ENCODE measurements at places on chromosomes 1 and 21.

- DNase-seq, result no peak
These were observed 58.5 kb downstream of the LPAR3 start for GRCh38 chr1:84834419-84835064.

- DNase-seq, result no peak
These were observed 134.4 kb downstream of the OMA1 start for GRCh38 chr1:58412071-58412580.

- peak; percentile 21 for DNase-seq
These were observed 783 bp upstream of the AGL start for GRCh38 chr1:99849413-99849743.

GRCh38 chr1:64513545-64513944 is 43.6 kb downstream of the CACHD1 start:
- no peak for DNase-seq

GRCh38 chr1:225354906-225355305 is 72.9 kb downstream of the LBR start:
- no peak for DNase-seq

DNA sequence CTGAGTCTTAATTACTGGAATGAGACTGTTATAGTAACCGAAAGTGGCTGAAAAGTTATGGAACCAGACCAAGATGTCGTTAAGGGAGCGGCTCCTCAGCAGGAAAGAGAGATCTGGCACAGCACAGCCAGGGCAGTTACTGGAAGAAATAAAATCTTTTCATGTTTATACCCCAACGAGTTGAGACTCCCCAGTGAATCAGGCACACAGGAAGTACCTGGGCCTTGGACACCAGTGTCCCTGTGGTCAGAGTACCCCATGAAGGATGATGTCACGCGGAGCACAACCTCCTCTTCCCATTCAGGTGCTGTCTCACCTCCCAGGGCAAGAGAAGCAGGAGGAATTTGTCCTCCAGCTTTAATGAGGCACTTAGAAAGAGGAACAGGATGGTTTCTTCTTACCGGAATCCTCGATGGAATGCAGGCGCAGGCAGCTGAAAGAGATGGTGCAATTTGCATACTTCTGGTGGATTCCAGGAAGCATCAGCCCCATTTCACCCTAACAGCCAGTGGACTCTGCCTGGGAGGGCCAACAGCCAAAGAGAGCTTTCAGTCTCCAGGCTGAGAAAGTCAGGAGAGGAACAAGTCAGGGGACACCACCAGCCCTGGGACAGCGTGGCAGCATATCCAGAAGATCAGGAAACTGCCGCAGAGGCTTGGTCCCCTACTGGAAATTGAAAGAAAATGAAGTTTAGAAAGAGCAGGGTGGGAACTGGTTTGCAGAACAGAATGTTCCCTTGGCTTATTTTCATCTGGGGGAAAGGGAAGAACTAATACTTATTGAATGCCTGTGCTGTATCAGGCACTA is 35.9 kb upstream of the CTTNBP2NL start:
- peak; percentile 34 for DNase-seq

DNA sequence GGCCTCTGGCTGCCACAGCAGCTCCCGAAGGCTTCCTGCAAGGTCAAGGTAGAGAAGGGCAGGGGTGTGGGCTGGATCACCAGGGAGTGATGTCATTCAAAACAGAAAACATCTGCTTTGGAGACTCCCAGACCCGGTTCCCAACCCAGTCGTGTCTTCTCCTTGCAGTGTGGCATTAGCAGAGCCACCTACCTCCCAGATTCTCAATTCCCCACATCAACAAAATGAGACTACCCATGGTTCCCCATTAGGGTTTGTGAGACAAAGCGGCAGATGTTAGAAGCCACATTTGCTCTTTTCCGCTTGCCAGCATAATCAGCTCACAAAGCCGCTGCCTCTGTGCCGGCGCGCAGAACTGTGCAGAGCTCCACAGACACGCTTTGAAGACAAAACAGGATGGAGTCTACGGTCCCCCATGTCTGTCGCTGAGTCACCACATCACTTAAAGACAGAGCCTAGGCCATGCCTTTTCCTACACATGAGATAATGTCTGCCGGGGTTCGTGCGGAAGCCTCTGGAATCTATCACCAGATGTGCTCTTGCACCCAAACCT is 12.5 kb downstream of the KIF17 start:
- DNase-seq, result peak; percentile 46

DNA sequence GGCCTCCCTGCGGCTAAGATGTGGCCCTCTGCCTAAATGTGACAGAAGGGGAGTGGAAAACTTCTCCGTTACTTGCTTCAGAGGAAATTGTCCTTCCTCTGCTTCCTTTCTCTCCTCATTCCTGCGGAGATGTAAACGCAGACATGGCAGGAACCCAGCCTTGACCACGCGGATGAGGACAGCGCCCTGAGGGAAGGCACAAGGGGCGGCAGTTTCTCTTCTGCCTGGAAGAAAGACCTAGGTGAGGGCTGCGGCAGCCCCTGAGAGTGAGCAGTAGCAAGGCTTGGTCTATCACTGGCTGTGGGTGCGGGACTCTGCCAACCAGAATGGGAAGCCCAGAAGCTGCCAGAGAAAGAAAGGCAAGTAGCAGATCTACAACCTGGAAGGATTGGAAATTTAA is 14.0 kb upstream of the CTPS1 start:
- DNase-seq, result no peak

- DNase-seq, result no peak
These were observed 1317.0 kb downstream of the MRPL39 start for GRCh38 chr21:24290151-24290833.

DNA sequence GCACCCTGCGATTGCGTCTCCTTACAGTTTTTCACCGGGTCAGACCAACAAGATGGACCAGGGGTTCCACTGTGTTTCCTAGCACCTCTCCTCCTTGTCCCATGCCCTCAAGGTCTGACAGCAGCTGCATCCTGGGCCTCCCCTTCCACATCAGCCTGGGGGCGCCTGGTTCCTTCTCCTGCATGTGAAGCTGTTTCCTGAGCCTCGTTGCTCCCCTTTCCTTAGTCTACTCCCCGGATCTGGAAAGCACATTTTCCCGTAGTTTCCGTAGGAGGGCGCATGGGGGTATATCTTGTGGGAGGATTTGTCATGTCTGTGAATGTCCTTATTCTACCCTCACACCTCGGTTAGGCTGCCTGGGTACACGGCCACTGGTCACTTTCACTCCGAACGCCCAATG is 6.1 kb downstream of the PRDM15 start:
- DNase-seq, result no peak

GRCh38 chr1:155125511-155125945 is 2.1 kb upstream of the EFNA1 start:
- no peak for DNase-seq

DNA sequence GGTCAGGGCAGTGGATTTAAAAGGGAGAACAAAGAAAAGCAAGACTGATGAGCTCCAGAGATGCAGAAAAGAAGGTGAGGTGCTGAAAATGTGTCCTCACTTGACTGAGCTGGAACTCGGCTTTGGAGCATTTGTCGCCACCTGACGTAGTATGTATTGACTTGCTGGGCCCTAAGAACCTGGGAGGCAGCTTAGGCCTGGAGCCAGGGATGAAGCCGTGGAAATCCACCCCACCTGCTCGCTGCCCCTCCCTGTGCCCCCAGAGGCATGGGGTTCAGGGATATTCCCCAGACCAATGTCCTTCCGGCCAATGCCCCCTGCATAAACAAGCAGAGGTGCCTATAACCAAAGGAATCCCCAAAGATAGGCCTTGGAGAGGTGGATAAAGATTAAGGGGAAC is 14.3 kb downstream of the MRAP start:
- DNase-seq, result no peak

DNA sequence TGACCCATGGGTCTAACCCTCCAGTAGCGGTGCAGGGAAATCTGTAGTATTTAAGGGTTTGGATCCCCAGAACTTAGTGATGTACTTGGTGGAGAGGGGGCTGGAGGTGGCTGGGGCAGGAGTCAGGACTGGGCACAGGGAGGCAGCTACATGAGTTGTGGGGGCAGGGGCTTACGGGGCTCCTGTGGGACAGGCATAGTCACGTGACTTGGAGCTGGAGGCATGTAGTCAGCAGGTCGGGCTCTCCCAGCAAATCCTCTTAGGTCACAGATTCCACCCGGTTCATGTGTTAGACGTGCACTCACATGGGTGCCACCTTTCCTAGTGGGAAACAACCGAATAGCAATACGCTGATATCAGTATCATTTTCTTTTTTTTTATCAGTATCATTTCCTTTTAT is 112.1 kb downstream of the PCP4 start:
- no peak for DNase-seq

GRCh38 chr1:9601942-9602793 is 13.5 kb downstream of the TMEM201 start:
- no peak for DNase-seq

- no peak for DNase-seq
These were observed 1106.4 kb downstream of the AMY1C start for GRCh38 chr1:104856091-104856490.

DNA sequence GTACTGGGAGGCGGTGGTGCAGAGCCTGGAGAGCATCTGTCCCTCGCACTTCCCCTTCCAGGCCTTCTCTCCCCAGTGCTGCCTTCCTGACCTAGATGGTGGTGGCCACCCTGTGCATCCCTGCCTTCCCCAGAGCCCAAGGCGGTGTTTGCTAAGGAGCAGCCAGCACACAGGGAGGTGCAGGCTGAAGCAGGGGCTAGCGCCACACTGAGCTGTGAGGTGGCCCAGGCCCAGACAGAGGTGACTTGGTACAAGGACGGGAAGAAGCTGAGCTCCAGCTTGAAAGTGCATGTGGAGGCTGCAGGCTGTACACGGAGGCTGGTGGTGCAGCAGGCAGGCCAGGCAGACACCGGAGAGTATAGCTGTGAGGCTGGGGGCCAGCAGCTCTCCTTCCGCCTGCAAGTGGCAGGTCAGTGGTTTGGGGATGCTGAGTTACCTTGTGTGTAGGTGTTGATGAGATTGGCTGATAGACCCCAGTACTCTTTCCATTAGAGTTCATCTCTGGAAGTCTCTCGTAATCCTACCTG is 51.6 kb downstream of the OBSCN start:
- no peak for DNase-seq

DNA sequence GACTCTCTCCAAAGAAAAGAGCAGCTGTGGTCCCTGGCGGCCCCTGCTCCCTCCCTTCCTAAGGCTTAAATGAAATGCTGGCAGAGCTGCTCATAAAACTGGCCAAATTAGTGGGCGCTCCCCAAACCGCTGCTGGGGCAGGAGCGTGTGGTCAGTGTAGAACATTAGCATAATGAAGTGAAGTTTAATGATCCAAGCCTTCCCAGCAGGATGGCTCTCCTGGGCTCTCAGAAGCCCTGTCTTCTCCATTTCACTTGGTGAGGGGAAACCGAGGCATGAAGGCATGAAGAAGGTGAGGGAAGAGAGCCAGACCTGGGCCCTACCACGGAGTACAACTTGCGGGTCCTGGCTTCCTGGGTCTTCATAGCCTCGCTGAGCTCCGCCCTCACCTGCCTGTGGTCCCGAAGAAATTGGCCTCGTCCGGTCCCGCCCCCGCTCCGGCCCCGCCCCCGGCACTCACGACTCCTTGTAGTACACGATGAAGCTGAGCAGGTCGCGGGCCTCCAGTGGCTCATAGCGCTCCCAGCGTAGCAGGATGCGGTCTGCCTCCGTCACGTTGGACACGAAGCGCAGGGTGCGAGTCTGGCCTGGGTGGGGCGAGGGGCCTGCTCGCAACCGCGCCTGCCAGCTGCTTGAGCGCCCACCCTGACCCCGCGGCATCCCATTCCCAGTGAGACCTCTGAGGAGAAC is 10.3 kb downstream of the INSRR start:
- no peak for DNase-seq

DNA sequence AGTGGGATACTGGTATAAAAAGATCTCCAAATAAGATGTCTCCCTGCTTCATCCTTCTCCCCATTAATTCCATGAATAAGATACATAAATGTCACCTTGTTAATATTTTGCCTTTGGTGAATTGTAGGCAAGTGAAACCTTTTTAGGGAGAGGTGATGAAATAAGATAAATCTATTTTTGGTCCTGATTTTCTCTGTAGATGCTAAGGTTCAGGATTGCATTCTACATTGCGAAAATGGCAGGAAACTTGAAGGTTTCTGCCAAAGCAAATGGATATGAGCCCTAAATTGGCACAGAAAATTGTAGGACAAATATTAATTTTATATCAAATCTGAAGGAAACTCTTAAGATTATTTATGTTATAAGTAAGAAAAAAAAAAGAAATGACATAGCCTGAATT is 107.1 kb downstream of the PLPPR4 start:
- DNase-seq, result no peak

DNA sequence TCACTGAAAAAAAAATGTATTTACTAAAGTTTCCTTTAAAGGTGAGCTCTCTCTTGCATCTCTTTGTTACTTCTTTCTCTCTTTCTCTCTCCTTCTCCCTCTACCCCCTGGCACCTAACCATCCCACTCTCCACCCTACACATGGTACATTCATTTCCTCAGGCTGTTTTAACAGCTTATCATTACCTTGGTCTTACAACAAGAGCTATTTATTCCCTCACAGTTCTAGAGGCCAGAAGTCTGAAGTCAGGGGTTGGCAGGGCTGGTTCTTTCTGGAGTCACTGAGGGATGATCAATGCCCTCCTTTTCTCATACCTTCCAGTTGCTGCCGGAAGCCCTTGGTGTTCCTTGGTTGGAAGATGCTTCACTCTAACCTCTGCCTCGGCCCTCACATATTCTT is 91.1 kb upstream of the DSCAM start:
- no peak for DNase-seq

GRCh38 chr21:32602099-32602498 is 10.1 kb downstream of the CFAP298 start:
- no peak for DNase-seq

GRCh38 chr1:190175320-190175719 is 302.3 kb downstream of the BRINP3 start:
- no peak for DNase-seq

- DNase-seq, result no peak
These were observed 76.0 kb downstream of the GFI1 start for GRCh38 chr1:92410706-92411105.

DNA sequence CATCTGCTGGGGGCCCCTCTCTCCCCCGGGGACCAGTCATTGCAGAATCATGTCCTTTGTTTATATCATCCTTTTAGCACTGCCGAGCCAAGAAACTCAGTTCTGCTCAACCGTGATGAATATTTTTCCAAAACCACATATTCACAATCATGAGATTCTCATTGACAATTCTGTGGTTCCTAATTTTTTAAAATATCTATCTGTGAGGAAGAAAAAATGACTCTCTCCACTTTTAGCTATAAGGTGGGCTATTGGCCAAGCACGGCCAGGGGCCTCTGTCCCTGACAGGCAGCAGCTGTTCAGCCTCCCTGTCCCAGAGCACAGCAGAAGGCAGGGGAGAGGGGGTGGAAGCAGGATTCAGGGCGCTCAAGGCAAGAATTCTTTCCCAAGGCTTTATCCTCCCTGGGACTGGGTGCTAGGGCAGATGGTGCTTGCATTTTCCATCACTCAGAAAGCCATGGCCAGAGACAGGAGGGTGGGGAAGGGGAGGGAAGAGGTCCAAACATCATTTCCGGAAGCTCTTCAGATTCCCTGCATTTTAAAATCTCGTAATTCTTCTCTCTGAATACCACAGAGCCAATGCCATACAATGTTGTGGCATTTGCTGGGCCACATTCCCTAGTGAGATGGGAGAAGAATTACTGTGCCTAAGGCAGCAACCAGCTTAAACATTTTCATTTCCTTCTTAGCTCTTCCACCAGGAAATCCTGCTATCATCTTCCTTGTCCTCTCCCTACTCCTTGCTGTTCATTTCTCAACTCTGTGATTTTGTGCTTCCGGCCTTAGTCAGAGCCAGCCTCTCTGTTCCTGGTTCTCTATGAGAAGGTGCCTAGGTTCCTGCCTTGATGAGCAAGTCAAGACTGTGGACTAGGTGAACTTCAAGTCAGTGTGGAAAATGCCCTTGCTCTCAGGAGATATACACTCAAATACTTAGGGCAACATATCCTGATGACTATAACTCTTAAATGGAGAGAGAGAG is 60.3 kb downstream of the KCNJ6 start:
- DNase-seq, result no peak

GRCh38 chr1:58870298-58870676 is 86.4 kb upstream of the JUN start:
- DNase-seq, result no peak

Data from Ammon's horn (tissue), 1 donor.